ENCODE measurements at places on chromosomes 16 and 17.

- DNase-seq = no peak
These were observed 2.8 kb upstream of the RPS15A start for GRCh38 chr16:18792836-18793433.

GRCh38 chr16:55839115-55839514 lies 6.2 kb upstream of the CES1 start:
- no peak for DNase-seq

- no peak for DNase-seq
These were observed 15.4 kb downstream of the CA4 start for GRCh38 chr17:60165223-60165622.

GRCh38 chr16:78988361-78988969 lies 612.1 kb downstream of the MAF start:
- no peak for DNase-seq

DNA sequence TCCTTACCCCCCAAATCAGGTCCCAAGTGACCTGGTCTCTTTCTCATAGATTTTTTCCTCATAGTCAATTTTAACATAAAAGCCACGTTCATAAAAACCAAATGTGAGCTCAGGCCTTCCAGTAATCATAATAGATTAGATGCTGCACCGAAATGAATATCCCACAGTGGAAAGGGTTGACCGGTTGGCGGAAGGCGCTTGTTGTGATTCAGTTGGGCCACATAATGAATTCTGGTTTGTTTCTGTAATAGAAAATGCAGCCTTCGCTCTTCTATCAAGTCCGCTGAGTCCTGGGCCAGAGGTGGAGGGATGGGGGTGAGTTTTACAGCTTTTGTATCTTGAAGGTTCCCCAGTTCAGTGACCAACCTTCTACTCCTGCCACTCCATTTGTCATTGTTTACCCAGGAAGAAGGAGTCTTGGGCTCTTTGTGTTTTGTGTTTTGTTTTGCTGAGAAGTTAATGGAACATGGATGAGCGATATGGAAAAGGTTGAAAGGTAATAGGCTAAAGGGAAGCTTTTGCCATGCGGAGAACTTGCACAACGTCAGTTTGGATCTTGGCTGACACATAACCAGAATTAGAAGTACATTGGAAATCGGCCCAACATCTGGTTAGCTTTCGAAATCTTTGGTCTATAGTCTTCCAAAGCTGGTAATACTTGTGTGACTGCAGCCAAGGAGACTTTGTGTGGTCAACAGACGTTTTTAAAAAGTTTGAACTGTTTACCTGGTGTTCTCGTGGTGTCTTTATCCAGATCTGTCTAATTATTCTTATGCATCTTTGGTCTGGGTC lies 89.5 kb downstream of the CLEC16A start:
- no peak for DNase-seq

DNA sequence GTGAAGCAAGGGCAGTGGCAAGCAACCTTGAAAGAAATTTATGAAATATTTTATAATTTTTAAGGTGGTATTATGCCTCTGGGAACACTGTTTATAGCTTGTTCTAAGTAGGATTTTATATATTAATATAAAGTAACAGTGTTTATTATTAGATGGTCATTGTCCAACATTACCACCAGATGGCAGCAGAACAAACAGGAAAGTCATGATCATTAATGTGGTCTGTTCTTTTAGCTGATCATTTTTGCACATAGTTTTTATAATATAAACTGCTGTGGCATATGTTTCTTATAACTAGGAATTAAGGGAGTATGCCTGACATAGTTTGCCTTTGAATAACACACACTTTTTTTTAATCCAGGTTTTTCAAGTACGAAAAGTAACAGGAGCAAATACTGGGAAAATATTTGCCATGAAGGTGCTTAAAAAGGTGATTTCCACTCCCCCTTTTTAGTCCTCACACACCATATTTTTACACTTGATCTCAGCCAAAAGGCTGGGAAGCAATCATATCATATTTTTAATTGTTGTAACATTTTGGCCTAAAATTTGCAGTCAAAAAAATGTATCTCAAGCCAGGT lies 21.4 kb downstream of the RPS6KB1 start:
- DNase-seq = no peak
